ENCODE measurements at places on chromosomes 11 and 22.

DNA sequence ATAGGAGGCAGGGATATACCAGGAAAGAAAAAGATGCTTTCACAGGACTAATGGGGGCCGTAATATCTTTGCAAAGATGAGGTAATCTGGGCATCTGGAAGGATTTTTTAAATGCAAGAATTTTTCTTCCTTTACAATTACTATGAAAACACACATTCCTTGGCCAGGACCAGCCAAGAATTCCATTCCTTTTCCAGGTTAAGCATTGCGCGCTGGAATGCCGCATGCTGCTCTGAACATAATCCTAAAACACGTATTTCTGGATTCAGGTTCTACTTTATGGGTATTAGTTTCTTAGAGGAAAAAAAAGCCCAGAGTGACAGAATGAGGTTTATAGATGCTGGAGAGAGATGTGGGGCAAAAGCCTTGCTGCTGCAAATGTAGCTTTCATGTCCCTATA lies 99.4 kb upstream of the SORL1-AS1 start:
- DNase-seq = no peak

DNA sequence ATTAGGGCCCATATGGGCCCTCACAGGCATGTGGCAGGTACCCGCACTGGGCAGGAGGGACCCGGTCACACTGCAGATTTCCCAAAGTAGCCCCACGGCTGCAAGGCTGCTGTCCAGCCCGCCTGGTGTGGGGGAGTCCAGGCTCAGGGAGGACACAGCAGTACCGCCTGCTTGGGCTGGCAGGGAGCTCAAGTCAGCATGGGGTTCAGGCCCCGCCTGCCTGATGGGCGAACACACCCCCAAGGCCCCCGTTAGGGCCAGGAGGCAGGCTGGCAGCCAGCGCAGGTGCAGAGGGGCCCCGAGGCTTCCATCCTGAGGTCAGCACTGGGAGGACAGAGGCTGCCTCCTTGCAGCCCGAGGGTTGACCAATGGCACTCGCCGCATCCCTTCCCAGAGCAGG lies 5.5 kb downstream of the ZDHHC8 start:
- DNase-seq = no peak

- DNase-seq = no peak
These were observed 928.9 kb downstream of the TBC1D22A start for GRCh38 chr22:47691152-47691895.

DNA sequence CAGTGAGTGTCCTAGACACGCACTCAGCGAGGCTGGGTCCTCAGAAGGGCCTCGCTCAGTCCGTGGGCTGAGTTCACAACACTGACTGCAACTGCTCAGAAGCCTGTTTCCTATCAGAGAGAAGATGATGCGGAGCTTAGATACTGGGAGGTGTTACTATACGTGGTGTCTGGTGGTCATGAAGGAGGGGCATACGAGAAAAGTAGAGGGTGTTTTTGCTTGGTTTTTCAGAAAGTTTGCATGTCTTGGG lies 9.5 kb upstream of the SERPIND1 start:
- no peak for DNase-seq

DNA sequence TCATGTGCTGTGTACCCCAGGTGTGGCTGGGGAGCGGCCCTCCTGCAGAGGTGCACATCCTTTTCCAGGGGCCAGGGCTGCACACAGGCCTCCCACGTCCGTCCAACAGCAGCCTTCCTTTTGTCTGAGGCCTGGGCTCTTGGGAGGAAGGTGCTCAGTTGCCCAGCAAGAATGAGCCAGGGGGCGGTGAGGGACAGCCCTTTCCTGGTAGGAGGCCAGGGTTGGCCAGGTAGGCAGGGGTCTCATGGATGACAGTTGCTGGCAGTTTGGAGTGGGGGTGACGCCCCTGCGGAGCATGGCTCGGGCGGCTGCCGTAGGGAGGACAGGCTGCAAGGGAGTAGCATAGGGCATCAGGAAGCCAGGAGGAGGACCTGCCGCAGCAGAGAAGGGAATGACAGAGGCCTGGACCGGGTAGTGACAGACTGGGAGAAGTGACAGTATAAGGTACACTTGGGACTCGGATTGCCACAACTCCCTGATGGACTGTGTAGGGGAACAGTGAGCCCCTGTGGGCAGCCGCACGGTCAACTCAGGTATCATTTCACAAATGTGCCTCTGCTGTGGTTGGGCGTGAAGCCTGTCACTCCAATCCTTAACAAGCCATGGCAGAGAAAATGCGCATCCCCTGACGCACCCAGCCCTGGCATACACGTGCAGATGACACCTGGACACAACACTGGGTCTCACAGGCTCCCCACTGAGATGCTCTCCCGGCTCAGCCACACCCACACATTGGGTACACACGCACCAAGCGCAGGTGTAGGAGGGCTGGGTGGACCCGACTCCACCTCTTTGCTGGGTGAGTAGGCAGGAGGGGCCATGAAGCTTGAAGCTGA lies 79.7 kb downstream of the DGCR2 start:
- no peak for DNase-seq

- DNase-seq = no peak
These were observed 8.4 kb upstream of the MN1 start for GRCh38 chr22:27809700-27810608.

- no peak for DNase-seq
These were observed 1.8 kb upstream of the FAR1 start for GRCh38 chr11:13666708-13667107.

DNA sequence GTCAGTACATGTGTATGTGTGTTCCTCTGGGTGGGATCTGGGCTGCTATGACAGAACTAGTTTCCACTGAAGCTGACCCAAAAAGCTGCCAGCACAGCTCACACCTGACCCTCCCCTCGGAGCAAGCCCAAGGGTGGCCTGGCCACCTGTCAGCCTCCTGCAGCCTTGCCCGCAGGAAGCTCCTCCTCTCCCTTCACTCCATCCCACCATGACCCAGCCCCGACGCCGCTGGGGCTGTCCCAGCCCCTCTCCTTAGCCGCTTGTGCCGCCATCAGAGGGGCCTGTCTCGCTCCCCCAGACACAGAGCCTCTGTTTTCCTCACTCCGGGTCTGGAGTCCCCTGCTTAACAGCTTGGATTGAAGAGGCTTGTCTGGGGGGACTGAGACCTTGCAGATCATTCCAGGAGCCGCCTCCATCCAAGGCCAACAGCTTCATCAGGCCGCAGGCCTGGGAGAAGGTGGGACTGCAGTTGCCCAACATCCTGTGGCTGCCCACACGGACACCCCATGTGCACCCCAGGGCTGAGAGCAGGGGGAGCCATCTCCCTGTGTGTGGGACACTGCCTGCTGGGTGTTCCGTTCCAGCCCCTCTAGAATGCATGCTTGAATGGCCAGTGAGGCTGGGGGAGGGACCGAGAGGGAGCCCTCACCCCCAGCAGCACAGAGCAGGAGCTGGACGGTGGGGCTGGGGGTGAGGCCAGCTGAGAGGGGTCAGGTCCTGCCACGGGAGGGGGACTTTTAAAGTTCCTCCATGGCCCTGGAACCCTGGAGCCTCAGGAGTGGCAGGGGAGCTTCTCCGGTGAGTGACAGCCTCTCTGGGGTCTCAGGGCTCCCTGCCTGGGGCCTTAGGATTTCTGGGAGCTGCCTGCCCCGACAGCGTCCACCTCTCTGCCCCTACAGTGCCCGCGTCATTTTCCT lies 696 bp downstream of the MRGPRF start:
- DNase-seq = peak; percentile 36

- no peak for DNase-seq
These were observed 12.2 kb downstream of the NEAT1 start for GRCh38 chr11:65434667-65435410.

DNA sequence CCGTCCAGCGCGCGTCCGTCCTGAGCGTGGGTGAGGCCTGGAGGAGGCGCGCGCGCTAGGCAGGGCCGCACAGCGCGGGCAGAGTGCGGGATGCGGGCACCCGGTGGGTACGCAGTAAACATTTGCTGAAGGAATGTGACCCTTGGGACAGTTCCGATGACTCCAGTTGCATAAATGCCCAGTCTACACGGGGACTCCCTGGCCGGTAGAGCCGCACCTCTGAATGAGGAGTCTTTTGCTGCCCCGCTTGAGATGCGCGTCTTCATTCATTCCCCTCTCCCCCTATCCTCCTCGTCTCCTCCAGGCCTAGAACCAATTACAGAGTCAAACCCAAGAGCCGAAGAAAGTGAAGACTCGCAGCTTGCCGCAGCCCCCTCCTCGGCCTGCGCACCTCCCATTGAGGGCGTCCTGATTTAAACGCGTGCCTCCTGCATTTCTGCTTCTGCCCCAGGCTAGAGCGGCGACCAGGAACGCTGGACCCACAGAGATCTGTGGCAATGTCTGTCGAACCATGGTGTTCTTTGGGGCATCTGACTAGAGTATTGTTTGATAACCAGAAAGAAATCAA lies 729 bp upstream of the CHKB start:
- no peak for DNase-seq

DNA sequence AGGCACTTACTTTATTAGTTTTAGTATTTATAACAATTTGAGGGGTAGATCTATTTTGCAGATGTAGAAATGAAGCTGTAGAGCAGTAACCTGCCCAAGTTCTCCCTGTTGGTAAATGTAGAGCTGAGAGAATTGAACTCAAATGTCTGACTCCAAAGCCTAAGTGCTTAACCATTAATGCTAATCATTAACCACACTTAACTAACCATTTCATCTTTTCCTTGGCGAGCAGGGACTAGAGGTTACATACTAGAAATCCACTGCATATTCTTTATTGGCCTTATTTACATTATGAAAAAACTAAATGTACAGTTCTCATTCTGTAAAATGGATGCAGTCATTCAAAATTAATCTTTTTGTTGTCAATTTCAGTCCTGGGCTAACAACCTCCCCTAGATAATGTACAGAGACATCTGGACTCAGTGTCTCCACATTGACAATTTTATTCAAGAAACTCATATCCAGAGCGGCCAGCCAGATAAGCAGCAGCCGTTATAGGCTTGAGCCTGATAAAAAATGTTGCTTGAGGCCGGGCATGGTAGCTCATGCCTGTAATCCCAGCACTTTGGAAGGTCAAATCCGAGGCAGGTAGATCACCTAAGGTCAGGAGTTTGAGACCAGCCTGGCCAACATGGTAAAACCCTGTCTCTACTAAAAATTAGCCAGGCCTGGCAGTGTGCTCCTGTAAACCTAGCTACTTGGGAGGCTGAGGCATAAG lies 76.7 kb upstream of the PICALM start:
- no peak for DNase-seq

DNA sequence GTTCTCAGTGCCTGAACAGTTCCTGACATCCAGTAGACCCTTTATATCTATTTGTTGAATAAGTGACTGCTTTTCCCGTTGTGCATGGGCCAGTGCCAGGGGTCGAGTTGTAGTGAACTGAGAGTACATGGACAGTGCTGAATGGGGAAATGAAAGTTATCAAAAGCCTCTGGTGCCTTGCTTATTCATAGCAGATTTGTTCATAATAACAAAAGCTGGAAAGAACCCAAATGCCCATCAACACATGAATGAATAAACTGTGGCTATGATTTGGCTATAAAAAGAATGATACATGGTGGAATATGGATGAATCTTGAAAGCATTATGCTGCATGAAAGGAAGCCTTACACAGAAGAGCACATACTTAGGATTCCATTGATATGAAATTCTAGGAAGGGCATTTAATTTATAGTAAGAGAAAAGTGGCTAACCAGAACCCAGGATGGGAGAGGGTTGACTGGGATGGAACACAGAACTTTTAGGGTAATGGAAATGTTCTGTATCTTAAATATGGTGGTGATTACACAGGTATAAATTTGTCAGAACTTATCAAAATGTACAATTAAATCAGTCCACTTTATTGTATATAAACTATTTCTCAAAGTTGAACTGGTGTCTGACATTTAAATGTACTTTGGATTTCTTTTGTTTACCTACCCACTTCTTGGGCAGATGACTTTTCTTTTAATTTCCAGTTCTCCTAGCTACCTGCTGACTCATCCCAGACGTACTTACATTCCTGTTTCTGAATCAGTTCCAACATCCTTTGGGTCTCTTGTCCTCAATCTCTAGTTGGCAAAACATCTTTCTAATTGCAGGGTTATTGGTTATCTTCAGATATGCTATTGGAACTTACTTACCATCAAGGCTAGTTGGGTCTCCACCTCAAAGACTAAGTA lies 42.8 kb downstream of the PACS1 start:
- DNase-seq = no peak

DNA sequence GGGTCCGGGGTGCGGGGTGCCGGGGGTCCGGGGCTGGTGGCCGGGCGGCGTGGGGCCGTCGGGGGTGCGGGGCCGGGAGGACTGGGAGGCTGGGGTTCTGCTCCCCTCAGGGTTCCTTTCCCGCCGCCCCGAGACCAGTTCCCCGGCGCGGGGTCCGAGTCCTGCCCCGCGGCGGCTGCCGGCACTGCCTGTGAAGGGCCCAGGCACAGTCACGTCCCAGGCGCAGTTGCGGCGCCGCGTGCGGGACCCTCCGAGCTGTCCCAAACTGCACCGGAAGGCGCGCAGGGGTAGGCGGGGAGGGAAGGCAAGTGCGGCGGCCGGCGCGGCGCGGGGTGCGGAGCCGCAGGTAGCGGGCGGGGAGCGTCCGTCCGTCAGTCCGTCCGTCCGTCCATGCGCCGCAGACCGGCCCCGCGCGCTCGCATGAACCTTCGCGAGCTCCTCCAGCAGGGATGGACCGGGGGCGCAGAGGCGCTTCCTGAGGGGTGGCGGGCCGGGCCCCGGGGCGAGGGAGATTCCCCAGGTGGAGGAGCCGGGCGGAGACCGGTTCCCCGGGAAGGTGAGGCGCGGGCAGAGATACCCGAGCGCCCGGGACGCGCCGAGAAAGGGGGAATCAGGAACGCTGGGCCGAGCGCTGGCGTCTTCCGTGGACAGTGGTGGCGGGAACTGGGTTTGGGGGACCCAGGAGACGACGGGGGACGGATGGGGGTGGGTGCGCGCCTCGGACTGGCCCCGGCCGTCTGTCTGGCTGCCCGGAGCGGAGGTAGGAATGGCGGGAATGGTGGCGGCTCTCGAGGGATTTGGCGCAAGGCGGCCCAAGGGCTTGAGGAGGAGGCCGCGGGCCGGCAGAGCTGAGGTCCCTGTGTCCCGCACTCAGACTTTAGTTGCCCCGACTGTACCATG lies 3.1 kb upstream of the ADORA2A start:
- no peak for DNase-seq

DNA sequence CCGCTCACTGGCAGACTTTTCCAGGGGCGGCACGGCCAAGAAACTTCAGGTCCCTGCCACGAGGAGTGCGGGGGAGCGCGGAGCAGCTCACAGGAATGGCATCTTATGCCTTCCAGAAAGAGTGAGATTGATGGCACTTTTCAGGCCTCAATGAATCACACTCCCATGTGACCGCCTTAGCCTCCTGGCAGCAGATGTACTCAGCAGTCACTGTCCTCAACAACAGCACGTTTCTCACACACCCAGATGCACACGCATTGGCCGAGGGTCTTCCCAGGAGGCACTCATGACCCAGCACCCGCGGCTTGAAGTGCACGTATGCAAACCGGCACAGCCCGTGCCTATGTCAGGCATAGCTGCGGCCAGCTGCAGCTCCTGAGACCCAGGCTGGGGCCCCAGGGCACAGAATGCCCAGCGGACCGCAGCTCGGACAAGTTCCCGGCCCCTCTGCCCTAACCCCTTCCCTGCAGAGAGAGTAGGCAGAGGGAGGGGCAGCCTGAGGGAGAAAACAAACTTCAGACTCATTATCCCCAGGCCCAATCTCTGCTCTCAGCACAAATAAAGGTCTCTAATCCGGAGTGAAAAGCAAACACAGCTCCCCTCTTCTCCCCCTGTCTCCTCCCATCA lies 48.3 kb downstream of the RPUSD4 start:
- no peak for DNase-seq
